CD4-positive, alpha-beta T cell treated with Interleukin-6 at 100 ng/mL for 8 hours (primary cell): ENCODE measurements at places on chromosomes 6 and 20.

DNA sequence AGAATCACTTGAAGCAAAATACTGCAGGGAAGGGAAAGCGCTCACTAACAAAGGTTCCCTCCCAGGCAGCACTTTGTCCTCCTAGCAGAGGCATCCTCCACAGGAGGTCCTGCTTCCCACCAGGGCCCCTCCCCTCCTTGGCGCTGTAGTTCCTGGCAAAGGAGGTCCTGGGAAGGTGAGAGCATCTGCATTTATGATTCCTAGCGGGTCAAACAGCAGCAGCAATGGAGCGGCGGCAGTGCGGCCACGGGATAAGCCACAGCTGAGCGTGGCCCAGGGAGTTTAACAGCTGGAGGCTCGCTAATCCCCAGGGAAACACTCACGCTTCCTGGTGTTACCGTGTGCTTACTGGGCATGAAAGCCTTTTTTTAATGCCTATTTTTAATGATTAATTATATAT, 185.8 kb downstream of the TTLL2 start:
- DNase-seq: no peak

DNA sequence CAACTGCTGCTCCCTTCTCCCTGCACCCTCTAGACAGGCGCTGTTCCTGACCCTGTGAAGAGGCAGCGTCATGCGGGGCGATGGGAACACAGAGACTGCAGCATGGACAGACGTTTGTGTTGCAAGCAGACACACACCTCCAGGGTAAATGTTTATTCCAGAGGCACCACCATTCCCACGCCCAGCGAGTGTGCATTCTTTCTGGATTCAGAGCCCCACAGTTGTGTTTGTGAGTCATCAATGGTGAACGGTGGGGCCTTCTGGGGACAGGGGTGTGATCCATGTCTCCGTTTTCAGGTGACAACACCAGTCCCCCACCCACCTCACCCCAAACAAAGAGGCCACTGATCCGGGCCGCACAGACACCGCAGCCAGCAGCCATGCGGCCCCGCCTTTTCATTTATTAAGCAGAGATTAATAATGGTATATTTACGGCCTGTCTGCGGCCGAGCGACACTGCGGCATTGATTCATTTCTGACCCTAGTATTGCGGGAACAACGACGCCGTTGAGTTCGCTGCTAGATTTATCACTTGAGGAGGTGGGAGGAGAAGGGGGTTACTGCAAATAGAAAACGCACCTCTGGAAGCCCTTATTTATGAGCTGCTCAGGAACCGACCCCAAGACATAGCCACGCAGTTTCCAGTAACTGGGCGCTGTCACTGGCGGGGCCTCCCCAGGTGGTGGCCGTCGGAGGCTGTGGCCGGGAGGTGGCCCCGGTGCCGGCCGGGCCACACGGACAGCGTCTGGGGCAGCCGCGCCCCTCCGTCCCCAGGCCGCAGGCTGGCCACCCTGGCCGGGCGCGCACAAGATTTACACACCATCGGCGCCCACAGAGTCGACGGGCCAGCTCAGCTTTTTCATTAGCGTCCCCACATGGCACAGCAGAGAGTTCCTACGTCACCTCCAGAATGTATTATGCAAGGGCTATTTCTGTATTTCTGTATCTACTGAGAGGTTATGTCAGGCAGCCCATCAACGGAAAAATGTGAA, 367.6 kb downstream of the THBS2 start:
- no peak for DNase-seq

- DNase-seq: peak; percentile 58
Observed at GRCh38 chr6:109491207-109491938, 8.4 kb upstream of the ZBTB24 start.

GRCh38 chr6:163721435-163721834, 306.9 kb downstream of the QKI start:
- no peak for DNase-seq

GRCh38 chr6:158757753-158758090, 61.4 kb downstream of the EZR start:
- DNase-seq: no peak

DNA sequence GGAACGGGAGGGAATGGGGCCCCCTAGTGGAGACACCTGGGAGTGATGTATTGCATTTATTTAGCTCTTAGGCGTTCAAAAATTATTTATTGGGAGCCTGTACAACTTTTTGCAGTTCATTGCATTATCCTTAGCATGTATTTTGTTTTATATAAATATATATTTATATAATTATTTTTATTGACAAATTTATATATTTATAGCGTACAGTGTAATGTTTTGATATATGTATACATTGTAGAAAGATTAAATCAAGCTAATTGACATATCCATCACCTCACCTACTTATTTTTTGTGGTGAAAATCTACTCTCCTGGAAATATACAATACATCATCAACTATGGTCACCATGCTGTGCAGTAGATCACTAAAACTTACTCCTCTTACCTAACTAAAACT, 975 bp downstream of the SIRT5 start:
- no peak for DNase-seq
